Fibroblast of the aortic adventitia (primary cell): ENCODE measurements at places on chromosomes 16 and 17. TPM values are rescaled to one million over a fixed set of nuclear protein-coding genes. Genes with fewer than 3 reads are reported as not detected.

DNA sequence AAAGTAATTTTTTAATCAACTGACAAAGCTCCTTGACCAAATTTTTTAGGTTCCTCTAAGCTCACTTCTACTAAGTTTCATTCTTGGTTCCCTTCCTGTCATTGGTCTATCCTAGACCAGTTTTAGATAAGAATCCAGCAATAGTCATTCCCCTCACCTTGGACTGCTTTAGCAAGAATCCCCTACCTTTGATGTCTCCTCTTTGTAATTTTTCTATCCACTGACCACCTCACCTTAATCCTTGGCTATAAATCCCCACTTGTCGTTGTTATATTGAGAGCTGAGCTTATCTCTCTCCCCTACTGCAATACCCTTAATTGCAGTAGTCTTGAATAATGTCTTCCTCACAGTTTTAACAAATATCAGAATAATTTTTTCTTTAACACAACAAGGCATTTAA, 107.2 kb downstream of the USP32 start:
- DNase-seq, result no peak

DNA sequence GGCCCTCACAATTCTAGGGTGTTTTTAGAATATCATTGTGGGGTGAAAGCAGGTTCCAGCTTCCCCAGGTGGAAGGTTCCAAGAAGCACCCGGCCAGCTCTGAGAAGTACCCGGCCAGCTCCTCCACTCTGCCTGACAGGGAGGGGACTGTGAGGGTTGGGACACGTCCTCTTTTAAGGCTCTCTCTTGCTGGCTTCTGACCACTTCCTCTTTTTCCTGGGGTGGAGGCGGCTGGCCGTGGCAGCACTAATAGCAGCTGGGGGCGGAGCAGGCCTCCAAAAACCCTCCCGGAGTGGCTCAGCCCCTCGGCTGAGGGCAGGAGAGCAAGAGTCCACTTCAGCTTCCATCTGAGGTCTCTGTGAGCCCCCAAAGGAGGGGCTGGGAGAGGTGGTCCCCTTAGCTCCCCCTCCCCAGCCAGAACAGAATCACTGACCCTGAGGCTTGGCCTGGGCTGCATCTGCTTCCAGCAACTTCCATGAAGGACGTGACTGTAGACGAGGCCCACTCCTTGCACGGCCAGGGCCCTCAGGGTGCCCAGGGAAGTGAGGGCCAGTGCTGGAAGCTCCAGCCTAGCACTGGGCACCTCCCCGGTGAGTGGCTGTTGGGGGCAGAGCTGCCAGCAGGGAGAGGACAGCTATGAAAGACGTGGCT, 26.7 kb upstream of the PLCG2 start:
- no peak for DNase-seq

MT1B gene
- not detected in 2 replicates for total RNA-seq

DNA sequence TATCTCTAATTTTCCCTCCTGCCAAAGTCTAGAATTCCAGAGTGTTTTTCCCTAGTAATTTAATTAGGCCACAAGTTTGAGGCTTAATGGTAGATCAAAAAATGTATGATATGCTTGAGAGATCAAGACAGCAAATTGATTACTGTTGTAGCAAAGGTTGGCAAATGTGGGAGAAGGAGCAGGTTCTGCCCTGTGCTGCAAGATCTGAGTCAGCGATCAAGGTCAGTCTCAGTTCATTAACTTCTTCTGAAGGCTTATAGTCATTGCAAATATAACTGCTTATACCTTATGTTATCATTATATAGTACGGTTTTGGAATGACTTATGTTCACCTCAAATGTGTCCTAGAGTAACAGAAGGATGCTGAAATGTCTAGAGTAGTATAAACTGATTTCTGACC, 231.1 kb upstream of the TBX2 start:
- DNase-seq, result no peak

DNA sequence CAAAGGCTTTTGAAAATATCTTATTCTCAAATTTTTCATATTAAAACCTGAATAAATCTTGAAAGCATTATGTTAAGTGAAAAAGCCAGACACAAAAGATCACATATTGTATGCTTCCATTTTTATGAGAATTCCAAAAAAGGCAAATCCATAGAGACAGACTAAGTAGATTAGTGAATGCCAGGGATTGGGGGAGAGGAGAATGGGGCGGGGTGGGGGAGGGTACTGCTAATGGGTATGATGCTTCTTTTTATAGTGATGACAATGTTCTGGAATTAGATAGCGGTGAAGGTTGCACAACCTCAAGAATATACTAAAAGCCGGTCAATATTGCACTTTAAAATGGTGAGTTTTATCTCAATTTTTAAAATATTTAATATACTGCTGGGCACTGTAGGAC, 44.0 kb downstream of the XPO6 start:
- no peak for DNase-seq

DNA sequence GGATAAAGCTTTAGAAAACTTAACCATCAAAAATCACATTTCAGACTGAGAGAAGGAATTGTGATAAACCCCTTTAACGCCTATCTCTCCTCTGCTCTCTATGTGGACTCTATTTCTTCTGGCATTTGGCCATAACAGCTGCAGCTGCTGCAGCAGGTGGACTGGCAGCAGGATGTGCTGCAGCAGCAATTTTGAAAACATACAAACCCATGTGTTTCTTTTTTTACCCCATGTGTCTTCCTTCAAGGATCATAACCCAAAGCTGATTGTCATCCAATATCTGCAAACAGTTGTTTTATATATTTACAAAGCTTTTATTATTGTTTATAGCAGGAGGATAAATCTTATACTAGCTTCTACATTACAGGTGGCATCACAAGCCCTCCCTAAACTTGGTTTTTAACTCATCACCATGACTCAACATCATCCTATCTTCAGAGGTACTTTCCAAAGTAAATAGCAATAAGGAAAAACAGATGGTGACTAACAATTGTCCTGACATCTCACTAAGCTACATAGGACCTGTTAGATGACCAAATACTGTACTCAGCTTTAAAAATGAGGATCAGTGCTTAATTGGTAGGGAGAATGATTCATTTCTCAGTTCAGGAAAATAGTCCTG, 14.5 kb upstream of the KRTAP9-2 start:
- peak; percentile 42 for DNase-seq

GOT2 gene
- total RNA-seq, result 13.1 and 29.9 TPM in 2 replicates

CES3 gene
- 0.54 TPM in 1 of 2 replicates, not detected in the other for total RNA-seq

GRCh38 chr16:47895146-47895545, 260.6 kb downstream of the ABCC12 start:
- DNase-seq, result no peak
